ENCODE measurements at places on chromosomes 1 and 21.
A peak's percentile ranks its signal among the peaks of the same experiment; 100 is the strongest.

GRCh38 chr1:243979396-243979795, 71.7 kb upstream of the ZBTB18 start:
- no peak for DNase-seq

DNA sequence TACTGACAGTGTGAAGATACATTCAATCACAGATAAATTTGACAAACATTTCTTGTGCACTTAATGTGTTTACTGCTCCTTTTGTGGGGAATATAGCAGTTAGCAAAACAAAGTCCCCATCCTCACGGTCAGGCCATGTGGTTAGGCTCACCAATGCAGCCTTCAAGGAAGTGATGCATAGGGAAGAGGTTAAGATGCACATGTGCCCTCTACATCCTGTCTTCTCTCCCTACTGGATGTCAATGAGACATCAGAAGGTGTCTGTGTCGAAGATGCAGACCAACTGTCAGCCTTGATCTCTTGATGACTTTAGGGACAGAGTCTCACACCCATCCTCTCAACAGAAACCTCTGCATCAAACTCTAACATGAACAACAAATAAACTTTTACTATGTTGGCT, 78.7 kb downstream of the FH start:
- no peak for DNase-seq

DNA sequence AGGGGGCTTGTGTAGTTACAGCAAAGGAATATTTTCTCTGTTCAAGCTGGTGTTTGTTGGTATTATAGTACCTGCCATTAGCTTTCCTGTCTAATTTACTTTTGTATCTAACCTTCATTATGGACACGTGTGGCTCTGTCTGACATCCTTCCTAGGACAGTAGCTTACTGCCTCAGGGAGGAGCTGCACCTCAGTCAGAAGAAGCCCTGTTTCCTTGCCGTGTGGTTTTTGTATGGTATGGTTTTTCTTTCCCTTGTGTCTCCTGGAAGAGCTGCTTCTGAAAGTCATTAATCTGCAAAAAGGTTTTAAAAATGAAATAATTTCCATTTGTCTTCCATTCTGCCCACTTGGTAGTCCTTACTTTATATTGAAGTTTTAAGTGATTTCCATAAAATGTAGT, 17.4 kb upstream of the CRB1 start:
- no peak for DNase-seq

DNA sequence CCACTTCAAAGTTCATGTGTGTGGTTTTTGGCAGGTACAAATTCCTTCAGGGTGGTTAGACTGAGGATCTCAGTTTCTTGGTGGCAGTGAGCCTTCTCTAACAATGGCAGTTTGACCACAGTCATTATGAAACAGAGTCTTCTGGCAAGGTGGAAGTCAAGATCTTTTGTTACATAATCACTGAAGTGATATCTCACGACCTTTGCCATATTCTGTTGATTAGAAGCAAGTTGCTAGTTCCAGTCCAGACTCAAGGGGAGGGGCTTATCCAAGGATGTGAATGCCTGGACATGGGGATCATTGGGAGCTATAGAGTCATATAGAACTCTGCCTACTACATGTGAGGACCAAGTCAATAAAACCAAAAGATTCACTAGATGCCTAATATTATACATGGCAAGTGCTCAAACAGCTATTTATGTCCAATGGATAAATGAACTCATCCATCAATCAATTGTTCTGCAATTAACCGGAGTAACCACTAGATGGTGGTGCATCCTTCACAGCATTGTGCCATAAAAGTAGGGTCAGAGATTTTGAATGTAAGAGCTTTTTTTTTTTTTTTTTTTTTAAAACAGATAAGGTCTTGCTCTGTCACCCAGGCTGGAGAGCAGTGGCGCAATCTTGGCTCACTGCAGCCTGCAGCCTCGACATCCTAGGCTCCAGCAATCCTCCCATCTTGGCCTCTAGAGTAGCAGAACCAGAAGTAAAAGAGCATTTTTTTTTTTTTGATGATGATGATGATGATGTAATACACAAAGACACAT, 131.9 kb downstream of the CRB1 start:
- DNase-seq: peak; percentile 54

- no peak for DNase-seq
Measured at GRCh38 chr1:6603238-6603914, 707 bp upstream of the KLHL21 start.

DNA sequence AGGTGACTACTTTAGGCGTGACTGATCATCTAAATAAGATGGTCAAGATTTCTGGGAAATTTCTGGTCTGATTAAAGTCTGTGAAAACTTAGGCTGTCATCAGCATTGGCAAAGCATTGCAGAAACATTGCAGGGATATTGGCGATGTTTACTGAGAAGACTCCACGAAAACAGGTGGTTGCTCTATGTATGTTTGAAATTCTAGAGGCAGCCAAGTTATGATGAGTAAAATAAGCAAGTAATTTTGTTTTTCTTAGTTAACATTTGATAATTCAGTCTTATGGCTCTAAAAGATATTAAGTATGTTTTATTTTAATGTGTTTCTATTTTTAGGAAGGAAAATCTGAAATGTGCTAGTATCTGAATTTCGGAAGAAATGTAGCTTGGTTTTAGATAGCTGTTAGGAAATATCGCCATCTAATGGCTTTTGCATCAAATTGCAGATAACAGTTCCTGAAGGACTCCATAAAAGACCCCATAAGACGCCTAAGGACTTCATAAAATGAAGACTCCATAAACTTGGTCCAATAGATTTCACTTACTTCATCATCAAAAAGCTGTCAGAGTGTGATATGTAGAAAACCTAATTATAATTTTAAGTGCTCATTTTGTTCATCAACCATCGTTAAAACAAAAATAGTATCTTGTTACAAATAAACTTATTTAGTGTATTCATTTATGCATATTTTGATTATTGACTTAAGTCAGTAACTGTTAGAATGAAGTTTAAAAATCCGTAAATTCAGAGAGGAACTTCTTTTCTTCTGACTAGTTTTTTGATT, 344.6 kb downstream of the RYR2 start:
- DNase-seq: peak; percentile 10

GRCh38 chr1:225572422-225572821, 80.5 kb downstream of the ENAH start:
- DNase-seq: no peak

DNA sequence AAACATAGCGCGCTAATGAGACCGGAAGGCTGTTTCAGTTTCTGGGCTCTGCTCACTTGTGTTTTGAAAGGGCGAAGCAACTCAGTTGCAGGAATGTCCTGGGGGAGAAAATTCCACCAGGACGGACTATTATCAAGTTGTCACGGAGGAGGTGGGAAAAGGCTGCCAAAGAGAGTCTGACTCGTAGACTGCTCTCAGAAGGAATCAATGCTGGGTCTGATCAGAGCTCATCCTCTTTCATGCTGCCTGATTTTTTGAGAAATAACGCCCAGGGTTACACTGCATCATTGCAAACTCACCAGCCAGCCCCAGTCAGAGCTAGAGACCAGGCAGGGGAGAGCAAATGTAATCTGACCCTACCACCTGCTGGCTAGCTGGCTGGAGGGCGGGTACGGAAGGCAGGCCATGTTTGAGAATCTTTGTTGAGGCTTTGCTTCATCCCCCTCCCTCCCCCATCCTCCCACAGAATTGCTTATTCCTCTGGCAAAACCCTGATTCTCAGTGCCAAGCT, 36.4 kb upstream of the BCL9 start:
- DNase-seq: no peak

DNA sequence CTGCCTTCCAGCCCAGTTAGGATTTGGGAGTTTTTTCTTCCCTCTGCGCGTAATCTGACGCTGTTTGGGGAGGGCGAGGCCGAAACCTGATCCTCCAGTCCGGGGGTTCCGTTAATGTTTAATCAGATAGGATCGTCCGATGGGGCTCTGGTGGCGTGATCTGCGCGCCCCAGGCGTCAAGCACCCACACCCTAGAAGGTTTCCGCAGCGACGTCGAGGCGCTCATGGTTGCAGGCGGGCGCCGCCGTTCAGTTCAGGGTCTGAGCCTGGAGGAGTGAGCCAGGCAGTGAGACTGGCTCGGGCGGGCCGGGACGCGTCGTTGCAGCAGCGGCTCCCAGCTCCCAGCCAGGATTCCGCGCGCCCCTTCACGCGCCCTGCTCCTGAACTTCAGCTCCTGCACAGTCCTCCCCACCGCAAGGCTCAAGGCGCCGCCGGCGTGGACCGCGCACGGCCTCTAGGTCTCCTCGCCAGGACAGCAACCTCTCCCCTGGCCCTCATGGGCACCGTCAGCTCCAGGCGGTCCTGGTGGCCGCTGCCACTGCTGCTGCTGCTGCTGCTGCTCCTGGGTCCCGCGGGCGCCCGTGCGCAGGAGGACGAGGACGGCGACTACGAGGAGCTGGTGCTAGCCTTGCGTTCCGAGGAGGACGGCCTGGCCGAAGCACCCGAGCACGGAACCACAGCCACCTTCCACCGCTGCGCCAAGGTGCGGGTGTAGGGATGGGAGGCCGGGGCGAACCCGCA, at the start of gene PCSK9:
TSS of gene PCSK9 (plus strand) at position 207 of the 741 bp plus-strand sequence. CDS start at position 497, 290 bp downstream.
- no peak for DNase-seq

GRCh38 chr21:46247699-46248421, 19.3 kb upstream of the LSS start:
- no peak for DNase-seq

GRCh38 chr1:105865546-105865945, 1190.9 kb upstream of the PRMT6 start:
- DNase-seq: peak; percentile 19

DNA sequence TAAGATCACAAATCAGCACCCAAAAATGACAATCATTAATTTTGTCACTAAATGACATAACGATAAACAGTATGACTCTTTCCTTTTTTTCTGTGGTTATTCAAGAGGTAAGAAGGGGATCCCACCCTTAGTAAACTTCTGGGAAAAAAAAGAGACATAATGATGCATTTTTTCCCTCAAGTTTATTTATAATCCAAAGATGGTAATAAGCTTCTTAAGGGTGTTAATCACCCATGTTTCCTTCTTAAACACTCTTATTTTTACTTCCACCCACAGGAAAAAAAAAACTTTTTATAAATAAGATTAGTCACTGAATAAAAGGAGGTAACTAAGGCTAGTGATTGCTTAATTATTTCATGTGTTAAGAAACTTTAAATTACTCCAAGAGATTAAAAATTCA, 24.7 kb downstream of the RGS1 start:
- DNase-seq: no peak

DNA sequence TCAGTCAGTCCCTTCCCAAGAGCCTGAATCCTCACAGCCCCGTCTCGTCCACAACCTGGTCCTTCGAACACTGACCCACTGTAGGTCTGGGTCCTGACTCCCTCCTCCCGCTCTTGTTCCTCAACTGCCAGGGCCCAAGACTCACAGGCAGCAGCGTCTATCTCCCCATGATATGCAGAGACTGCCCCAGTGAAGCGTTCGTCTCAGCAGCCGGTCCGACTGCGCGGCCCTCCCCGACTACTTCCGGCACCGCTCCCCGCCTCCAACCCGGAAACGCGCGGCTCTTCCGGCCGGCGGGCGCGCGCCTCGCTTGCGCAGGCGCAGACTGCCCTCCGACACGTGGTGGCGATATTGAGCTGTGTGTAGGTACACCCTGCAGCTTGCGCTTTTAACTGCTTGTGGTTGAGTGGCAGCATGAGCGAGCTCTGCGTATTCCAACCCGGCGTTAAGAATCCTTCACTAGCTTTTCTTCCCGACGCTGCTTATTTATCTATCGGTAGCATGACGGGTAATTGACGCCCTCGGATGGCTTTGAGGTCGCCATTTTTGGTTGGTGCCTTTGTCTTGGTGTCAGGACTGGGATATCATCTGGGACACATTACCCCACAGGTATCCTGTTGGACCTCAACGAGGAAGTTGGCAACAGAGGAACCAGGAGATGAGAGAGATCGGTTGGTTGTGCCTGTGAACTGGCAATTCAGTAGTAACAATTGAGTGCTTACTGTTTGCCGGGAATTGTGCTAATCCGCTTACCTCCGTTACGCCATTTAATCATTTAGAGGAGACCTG, at the start of gene TAF12:
TSS of gene TAF12 (minus strand) at position 221 of the 789 bp plus-strand sequence. CDS start 20,986 bp downstream, outside the sequence.
- DNase-seq: peak; percentile 98

GRCh38 chr1:204929487-204930154, 59.0 kb downstream of the NFASC start:
- DNase-seq: no peak

- no peak for DNase-seq
Measured at GRCh38 chr21:45533846-45534635, 8.2 kb downstream of the SLC19A1 start.

DNA sequence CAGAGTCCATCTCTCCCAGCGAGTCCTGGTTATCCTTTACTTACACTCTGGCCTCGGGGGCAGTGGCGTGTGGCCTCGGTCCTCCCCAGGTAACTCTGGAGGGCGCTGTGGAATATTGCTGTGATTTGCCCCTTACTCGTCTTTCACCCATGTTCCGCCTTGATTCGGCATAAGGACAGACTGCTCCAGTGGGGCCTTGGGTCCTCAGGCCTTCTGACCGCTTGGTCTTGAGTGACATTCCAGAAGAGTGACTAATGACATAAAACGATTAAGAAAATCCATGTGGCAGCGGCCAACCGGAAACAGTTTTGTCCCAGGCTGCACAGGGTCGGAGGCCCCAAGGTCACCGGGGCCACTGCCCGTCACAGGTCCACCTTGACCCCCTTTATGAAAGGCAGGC, 11.0 kb downstream of the ICMT start:
- peak; percentile 39 for DNase-seq

DNA sequence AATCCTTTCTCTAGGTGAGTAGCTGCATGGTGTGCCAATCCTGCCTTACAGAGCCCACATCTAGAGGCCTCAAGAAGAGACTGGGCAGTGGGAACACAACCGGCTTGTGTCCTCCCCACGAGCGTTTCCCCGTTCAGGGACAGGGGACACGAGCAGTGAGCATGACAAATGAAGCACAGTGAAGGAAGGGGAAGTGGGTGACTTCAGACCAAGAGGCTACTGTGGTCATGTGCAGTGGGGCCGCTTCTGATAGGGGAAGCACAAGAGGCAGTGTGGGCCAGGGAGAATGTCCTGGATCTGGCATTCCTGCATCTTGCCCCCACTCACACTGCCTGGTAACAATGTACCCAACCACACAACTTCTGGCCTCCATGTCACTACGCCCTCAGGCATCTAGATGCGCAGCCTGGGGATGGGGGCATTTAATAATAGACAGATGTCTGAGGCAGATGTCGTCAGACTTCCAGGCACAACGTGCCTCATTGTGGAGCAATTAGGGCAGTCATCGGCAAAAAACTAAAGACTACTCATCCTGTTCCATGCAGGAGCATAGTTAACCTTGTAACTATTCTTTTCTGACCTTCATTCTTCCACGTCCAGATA, 155.6 kb upstream of the NBPF11 start:
- no peak for DNase-seq

Data from Caki2 (cell line).